ENCODE measurements at places on chromosomes 5 and 9. TPM values are rescaled to one million over a fixed set of nuclear protein-coding genes. Genes with fewer than 3 reads are reported as not detected.
A peak's percentile ranks its signal among the peaks of the same experiment; 100 is the strongest.

- DNase-seq, result no peak
Observed at GRCh38 chr5:84032324-84032723, 311.7 kb upstream of the HAPLN1 start.

DNA sequence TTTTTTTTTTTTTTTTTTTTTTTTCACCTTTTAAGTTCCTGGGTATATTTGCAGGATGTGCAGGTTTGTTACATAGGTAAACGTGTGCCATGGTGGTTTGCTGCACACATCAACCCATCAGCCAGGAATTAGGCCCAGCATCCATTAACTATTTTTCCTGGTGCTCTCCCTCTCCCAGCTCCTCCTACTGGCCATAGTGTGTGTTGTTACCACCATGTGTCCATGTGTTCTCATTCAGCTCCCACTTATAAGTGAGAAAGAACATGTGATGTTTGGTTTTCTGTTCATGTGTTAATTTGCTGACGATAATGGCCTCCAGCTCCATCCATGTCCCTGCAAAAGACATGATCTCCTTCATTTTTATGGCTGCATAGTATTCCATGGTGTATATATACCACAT lies 350.5 kb downstream of the MAN2A1 start:
- DNase-seq, result no peak

Gene DND1
- total RNA-seq, result 3.1 TPM

DNA sequence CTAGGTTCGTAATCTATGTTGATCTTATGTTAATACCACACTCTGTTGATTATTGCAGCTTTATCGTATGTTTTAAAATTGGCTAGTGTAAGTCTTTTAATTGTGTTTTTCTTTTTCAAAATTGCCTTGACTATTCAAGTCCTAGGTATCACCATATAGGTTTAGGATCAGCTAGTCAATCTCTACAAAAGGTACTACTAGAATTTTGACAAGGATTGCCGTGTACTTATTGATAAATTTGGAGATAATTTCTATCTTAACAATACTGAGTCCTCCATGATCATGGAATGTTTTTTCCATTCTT lies 117.9 kb upstream of the PRSS3 start:
- no peak for DNase-seq

- peak; percentile 97 for DNase-seq
Observed at GRCh38 chr9:136539427-136540421, 6.1 kb downstream of the NOTCH1 start.

DNA sequence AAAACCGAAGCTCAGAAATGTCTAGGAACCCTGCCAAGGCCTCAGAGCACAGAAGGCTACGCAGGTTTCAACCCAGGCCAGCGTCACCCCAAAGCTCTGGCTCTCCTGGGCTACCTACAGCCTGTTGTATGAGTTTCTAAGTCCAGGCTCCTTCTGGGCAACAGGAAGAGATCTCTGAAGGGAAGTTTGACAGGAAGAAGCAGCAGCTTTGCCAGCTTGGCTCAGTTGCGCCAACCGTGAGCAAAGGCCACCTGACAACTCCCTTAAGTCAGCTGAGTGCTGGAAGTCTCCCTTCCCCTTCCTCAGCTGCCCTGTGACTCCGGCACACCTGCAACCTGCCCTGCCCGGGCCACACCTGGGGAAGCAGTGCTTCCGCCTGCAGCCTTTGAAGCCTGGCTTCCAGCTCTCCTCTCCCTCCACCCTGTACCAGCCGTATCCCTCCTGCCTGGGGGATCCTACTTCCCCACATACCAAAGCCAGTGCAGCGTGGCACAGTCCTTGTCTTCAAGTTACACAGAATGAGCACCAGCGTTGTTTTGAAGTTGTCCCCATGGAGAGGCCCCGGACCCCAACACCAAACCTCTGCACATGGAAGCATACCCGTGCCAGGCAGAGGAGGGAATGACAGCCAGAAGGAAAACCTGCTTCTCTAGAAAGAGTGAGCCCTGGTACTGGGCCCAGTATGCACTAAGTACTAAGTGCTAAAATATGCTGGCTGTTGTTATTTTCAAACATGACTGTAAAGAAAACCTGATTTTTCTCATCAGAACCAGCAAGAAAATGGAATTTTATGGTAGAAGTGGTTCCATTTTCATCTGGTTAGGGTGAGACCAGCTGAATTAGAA lies 36.5 kb downstream of the SHB start:
- DNase-seq, result no peak

- peak; percentile 26 for DNase-seq
Observed at GRCh38 chr9:27276193-27277030, 20.5 kb downstream of the EQTN start.

DNA sequence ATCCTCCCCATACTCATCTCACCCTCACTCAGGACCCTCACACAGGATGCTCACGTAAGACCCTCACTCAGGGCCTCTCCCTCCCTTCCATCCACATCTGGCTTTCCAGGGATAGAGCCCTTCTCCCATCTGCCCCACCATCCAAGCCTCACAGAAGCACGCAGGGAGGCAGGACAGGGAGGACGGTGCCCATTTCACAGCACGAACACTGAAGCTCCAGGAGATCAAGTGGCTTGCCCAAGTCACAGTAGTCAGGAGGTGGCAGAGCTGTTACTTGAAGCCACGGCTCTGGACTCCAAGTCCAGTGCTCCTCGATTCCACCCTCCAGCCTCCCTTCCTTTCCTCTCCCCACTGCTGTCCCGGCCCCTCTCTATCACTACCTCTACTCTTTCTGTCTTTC lies 21.7 kb downstream of the DNM1 start:
- DNase-seq, result no peak

GRCh38 chr9:135246248-135247205 lies 159.1 kb downstream of the OLFM1 start:
- no peak for DNase-seq

GRCh38 chr9:4979239-4979638 lies 5.8 kb upstream of the JAK2 start:
- no peak for DNase-seq

- DNase-seq, result no peak
Observed at GRCh38 chr9:81980568-81980967, 8.0 kb upstream of the SPATA31D1 start.

Gene RIOK2
- total RNA-seq, result 29.1 TPM

GRCh38 chr9:114373960-114374730 lies 13.6 kb downstream of the AKNA start:
- peak; percentile 43 for DNase-seq

DNA sequence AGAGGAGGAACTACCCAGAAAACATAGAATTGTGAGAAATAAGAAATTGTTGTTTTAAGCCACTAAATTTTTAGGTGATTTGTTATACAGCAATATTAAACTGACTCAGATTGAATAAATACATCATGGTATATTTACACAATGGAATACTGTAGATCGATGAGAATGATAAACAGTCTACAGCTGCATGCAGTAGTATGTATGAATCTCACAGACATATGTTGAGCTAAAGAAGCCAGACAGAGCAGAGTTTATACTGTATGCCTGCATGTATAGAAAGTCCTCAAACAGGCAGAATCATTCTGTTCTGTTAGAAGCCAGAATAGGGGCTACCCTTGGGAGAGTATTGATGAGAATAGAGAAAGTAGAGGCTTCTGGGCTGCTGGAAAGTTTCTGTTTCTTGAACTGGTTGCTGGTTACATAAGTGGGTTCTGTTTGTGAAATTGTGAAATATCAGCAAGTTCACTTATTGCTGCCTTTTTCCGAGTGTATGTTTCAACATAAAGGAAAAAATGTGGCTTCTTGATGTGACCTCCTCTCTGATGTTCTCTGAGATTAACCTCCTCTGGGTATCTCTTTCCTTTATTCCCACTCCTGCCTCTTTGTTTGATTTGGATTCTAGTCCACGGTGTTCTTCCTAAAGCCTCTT lies 9.6 kb downstream of the KIAA1958 start:
- DNase-seq, result no peak

DNA sequence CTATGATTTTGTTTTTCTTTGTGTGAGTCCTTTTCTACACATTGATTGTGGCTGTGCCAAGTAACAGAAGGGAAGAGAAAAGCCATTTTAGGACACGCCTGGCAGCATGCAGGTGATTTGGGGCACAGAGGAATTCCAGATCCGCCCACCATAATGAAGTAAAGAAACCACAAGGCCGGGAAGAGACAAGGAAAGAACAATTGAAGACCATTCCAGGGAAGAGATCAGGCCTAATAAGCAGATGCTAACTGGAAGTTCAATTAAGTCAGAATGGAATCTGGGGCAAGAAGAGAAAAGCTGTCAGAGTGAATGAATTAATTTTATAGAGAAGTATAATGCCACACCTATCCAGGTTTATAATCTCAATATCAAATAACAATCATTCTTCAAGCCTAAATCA lies 110.2 kb upstream of the ISL1 start:
- no peak for DNase-seq

- no peak for DNase-seq
Observed at GRCh38 chr5:146607659-146608332, 91.8 kb upstream of the GPR151 start.

Gene GABRP
- total RNA-seq, result not detected

Gene PIP5KL1
- total RNA-seq, result 2.7 TPM

- no peak for DNase-seq
Observed at GRCh38 chr5:14155075-14155474, 11.9 kb downstream of the TRIO start.

DNA sequence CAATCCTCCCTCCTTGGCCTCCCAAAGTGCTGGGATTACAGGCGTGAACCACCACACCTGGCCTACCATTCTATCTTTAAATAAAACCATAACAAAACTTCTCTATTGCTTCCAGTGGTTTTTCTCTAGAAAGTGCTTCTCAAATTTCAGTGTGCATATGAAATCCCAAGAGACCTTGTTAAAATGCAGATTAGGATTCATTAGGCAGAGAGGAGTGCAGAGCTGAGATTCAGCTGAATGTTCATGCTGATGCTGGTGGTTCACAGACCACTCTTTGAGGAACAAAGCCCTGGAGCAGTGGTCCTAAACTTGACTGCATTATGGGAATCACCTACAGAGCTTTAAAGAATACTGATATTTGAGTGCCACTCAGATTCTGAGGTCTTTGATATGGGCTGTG lies 28.2 kb downstream of the CARD6 start:
- DNase-seq, result no peak

GRCh38 chr9:536597-537511 lies 304.6 kb upstream of the DMRT1 start:
- no peak for DNase-seq

DNA sequence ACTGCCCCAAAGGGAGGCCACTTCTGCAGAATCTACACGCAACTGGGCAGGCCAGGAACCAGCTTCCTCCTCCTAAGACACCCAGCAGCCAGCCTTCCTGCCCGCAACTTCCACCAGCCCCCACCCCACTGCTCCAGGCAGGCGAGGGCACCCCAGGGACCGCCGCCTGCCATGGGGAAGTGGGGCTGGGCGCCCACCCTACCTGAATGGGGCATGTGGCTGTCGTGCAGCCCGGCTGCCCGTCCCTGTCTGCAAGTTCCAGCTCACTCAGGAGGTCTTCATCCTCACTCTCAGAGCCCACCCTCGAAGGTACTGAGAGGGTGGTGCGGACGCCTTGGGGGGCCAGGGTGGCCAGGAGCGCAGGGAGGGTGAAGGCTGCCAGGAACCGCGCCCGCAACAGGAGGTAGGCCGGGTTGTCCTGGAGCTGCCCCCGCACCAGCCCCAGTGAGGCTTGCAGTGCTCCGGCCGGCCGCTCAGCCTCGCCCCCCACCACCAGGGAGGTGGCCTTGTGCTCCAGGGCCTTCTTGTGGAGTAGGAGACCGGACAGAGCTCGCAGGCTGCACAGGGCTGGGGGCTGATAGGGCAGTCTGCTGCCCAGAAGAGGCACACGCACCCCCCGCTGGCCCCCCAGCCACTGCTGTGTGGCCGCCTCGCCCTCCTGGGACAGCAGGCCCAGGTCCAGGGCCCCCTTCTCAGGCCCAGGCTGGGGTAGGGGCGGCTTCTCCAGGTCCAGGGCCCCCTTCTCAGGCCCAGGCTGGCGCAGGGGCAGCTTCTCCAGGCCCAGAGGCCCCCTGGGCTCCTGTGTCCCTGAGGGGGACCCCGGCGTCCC lies 4.1 kb upstream of the CARD9 start:
- no peak for DNase-seq

- no peak for DNase-seq
Observed at GRCh38 chr5:68730220-68730978, 363.4 kb upstream of the SLC30A5 start.

DNA sequence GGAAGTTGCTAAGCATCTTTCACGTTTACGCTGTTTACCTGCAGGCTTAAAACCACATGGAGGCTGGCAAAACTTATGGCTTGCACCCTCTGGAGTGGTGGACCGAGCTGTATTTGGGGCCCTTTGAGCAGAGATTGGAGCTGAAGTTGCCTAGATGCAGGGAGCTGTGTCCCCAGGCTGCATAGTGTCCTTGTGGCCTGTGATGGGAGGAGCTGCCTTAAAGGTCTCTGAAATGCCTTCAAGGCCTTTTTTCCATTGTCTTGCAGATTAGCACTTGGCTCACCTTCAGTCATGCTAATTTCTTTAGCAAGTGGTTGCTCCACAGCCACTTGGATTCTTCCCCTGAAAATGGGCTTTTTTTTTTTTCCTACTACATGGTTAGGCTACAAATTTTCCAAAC lies 81.5 kb upstream of the CHD1 start:
- DNase-seq, result no peak

Gene HEMGN
- 1.6 TPM for total RNA-seq

Gene MRPL41
- total RNA-seq, result 51.4 TPM

- DNase-seq, result no peak
Observed at GRCh38 chr5:127582773-127583370, 65.4 kb downstream of the PRRC1 start.

Gene IGIP
- total RNA-seq, result 2.4 TPM

DNA sequence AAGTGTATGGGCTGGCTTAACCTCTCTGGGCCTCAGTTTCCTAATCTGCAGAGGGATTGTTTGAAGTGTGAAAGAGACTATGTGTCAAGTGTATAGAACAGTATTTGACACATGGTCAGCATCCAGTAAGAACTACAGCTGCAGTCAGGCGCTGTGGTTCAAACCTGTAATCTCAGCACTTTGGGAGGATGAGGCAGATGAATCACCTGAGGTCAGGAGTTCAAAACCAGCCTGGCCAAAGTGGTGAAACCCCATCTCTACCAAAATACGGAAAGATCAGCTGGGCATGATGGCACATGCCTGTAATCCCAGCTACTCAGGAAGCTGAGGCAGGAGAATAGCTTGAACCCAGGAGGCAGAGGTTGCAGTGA lies 31.9 kb upstream of the STING1 start:
- no peak for DNase-seq

DNA sequence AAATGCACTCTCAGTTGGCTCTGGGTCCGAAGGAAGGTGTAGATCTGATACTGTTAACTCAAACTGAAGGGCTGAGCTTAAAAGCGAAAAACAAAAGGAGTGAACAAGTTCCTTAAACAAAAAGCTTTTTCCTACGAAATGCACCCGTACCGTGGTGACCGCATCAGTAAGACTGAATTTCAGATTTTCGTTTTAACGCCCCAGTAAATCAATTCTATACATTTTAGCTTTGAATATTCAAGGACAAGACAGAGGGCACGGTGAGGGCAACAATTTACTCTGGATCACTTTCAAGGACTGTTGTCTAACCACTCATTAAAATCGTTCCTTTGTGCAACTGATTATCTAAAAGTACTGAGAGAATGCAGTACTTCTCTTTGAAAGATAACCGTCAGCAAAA lies 1.9 kb downstream of the HOMER1 start:
- DNase-seq, result no peak

Gene GPR21
- 0.63 TPM for total RNA-seq

Data from activated CD8-positive, alpha-beta T cell treated with anti-CD3 and anti-CD28 coated beads, Interleukin-2, amount 10 ng/mL, durations not matched to agents 7 days and 5 days (primary cell).